Osteocyte (in vitro differentiated cells): ENCODE measurements at places on chromosomes 2 and 18. TPM values are rescaled to one million over a fixed set of nuclear protein-coding genes. Genes with fewer than 3 reads are reported as not detected.

GRCh38 chr2:116510117-116510671, 1304.3 kb upstream of the DDX18 start:
- no peaks in the 10 kb centered on the region for H3K36me3 ChIP-seq
- no peak overlapping the region for H3K27ac ChIP-seq
- no peak overlapping the region for H3K4me3 ChIP-seq
- no peak for DNase-seq
- H3K4me1 ChIP-seq = no peaks in the 10 kb centered on the region
- no peaks in the 10 kb centered on the region for H3K27me3 ChIP-seq

DNA sequence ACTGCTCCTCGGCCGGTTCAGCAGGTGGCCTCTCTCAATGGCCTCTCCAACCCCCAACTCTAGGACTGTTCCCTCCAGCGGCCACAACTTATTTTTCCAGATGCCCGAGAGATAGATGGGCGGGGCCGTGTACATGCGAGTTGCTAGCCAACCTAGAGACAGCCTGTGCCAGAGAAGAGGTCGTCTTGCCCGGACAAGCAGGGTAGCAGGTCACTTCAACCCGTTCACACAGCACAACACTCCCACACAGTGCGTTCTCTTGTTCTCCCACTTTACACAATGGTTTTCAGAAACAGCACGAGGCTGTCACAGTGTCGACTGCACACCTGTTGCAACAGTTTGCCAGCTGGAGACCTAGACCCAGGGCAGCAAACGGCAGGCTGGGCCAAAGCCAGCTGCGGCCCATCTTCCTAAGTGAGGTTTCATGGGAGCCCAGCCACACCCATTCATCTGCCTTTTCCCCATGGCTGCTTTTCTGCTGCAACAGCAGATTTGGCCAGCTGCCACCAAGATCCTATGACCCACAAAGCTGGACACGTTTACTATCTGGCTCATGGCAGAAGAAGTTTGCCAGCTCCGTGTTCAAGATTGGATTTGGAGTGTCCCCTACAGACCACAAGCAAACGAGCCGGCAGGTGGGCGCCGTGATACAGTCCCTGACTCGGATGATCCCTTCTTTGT, 7.3 kb upstream of the PRLH start:
- no peak overlapping the region for H3K4me3 ChIP-seq
- peaks cover 11% of the 10 kb centered on the region for H3K4me1 ChIP-seq
- no peak for DNase-seq
- no peak overlapping the region for H3K27ac ChIP-seq
- H3K27me3 ChIP-seq = peaks cover 13% of the 10 kb centered on the region

DNA sequence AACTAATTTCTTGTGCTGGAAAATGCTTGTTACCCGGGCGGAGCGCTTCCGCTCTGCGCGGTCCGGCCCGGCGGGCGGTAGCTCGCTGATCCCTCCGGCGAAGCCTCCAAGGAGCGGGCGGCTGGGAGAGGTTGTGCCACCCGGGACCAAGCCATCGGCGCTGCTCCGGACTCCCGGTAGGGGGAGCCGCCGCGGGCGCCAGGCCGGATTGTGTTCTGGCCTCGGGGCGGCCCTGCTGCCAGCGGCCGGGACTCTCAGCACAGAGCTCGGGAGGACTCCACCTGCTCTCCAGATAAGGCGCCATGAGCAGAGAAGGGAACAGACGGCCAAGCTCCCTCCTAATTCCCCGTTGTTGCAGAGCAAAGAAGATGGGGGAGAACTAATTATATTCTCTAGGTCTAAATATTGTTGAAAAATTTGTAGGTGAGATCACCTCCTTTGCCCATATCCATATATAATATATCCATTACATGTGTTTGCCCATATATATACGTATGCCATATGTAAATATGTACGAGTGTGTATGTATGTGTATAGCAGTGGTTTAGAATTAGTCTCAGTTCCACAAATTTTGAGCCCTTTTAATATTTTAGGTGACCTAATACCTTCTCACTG, 13.8 kb upstream of the SATB2 start:
- peak; percentile 89 for DNase-seq
- peaks cover 94% of the 10 kb centered on the region for H3K27me3 ChIP-seq
- no peak overlapping the region for H3K27ac ChIP-seq
- peak overlapping the region; percentile 51 for H3K4me3 ChIP-seq

DNA sequence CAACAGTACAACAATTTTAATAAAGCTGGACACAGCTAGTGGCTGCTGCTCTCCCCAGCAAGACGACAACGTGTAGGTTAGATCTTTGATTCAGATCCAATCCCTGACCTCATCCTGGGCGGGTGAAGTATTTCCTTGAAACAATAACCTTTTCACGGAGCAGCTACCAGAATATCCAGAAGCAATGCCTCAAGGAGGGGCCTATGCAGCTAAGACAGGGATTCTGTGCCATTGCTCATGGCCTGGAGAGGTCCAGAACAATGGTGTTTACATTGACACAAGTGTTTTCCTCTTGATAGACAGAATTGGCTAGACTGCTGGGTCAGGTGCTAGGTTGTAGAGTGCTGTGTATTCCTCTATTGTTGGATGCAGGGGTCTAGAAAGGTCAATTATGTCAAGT, 520.1 kb downstream of the BCL11A start:
- no peaks in the 10 kb centered on the region for H3K4me1 ChIP-seq
- no peak for DNase-seq
- no peaks in the 10 kb centered on the region for H3K36me3 ChIP-seq
- H3K4me3 ChIP-seq = no peak overlapping the region
- H3K27me3 ChIP-seq = no peaks in the 10 kb centered on the region
- no peak overlapping the region for H3K27ac ChIP-seq

DNA sequence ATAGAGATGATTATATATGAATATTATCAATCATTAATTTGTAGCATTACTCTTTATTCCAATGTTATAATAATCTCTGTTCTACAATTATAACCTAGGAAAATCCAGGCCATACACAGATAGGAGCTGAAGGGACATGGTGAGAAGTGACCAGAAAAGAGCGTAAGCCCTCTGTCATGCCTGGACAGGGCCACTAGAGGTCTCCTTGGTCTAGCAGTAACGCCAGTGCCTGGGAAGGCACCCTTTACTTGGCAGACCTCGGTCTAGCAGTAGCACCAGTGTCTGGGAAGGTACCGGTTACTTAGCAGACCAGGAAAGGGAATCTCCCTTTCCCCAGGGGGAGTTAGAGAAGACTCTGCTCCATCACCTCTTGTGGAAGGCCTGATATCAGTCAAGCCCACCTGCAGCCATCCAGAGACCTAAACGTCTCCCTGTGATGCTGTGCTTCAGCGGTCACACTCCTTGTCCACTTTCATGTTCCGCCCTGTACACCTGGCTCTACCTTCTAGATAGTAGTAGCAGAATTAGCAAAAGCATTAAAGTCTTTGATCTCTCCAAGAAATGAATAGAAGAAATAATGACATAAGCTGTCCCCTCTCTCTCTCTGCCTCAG, 447.5 kb upstream of the FSIP2 start:
- no peak overlapping the region for H3K27ac ChIP-seq
- H3K36me3 ChIP-seq = no peaks in the 10 kb centered on the region
- no peak for DNase-seq
- no peak overlapping the region for H3K4me3 ChIP-seq
- H3K4me1 ChIP-seq = no peaks in the 10 kb centered on the region
- peaks cover 27% of the 10 kb centered on the region for H3K27me3 ChIP-seq

DNA sequence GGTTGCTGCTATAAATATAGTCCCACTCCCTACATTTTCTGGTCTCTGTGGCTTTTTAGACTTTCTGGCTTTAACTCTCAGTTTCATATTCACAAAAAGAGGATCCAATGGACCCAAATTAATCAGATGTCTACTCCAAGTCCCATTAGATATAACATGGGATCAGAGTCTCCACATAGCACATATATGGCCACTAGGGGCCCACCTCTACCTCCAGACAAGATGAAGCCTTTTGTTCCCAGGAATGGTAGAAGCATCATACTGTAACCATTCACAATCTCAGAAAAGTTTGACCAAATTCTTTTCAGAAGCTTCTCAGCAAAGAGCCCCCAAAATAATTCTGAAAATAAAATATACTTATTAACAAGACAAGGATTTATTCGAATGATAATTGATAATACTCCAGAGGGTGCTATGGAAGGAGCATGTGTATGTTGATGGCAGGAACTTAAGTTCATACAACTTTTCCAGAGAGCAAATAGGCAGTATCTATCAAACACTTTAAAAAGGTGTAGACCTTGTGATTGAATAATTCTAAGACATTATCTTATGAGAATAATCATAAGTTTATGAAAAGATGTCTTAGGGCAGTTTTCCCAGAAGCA, 382.3 kb upstream of the CRIM1 start:
- no peak overlapping the region for H3K27ac ChIP-seq
- no peaks in the 10 kb centered on the region for H3K36me3 ChIP-seq
- H3K27me3 ChIP-seq = peaks cover 24% of the 10 kb centered on the region

DNA sequence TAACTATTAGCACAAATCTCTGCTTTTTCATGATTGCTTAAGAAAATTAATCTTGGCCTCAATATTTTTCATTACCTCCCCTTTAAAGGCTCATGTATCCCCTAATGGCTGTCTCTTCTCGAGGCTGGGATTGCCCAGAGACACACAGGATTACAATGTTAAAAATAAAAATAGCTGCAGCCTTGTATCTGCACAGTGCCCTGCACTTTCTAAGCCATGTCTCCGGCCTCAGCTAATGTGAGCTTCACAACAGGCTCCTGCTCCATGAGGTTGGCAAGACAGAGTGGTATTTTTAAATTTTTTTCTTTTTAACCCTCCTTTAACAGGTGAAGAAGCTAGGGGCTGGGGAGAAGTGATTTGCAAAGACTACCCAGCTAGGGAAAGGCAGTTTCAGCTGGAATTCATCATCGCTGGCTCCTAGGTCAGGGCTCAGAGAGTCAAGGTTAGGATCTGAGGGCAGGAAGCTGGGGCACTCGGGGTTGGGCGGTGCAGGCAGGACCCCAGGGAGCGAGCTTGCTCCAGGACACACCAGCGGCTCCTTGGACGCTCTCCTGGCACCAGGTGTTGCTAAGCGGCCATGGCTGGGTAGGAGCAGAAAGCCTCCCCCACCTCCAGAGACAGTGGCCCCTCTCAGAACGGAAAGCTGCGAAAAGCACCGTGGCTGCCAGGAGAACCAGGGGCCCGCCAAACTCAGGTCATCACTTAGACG, 135.6 kb downstream of the SMAD2 start:
- H3K27ac ChIP-seq = no peak overlapping the region
- peaks cover 29% of the 10 kb centered on the region for H3K27me3 ChIP-seq
- no peak overlapping the region for H3K4me3 ChIP-seq
- DNase-seq = peak; percentile 81
- H3K36me3 ChIP-seq = no peaks in the 10 kb centered on the region
- H3K4me1 ChIP-seq = peaks cover 12% of the 10 kb centered on the region

DNA sequence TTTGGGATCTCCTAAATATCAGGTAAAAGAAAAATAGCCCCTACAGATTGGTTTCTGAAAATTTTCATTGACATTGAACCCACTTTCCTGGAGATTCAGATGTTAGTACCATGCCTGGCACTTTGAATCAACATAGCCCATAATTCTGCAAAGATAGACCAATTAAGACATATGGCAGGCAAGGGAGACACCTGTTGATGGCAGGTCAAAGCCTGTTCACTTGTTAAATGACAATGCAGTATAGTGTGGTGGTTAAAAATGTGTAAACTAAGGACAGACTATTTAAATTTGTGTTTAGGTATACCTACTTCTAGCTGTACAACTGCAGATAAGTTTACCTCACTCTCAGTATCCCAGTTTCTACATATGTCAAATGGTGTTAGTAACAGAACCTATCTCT, 178.1 kb upstream of the MMADHC start:
- no peaks in the 10 kb centered on the region for H3K36me3 ChIP-seq
- no peak overlapping the region for H3K4me3 ChIP-seq
- no peak for DNase-seq
- no peak overlapping the region for H3K27ac ChIP-seq

DNA sequence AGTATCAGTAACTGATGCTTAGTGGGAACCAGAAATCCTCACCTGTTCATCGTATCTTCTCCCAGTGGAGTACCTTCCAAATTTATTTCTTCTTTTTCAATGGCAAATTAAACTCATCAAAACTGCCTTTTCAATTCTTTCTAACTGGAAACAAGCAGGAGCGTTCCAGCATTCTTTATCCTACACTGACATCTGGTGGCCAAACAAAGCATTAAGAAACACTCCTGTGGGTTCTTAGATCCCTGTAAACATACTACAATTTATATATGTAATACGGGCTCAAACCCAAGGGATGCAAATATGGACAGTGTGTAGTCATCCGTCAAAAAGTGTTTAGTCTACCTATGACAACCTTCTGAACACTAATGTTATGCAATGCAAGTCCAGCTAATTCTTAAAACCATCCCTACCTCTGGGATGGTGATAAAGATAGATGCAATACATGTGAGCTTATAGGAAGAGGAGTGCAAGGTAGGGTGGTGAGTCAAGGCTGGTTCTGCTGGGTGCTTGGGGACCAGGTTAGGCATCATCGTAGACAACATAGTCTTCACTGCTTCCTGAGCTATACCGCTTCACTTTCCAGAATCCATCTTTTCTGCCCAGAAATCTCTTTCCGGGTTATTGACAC, 375.0 kb downstream of the CTNNA2 start:
- H3K4me3 ChIP-seq = no peak overlapping the region
- peaks cover 17% of the 10 kb centered on the region for H3K27me3 ChIP-seq
- H3K4me1 ChIP-seq = no peaks in the 10 kb centered on the region
- no peak overlapping the region for H3K27ac ChIP-seq
- no peaks in the 10 kb centered on the region for H3K36me3 ChIP-seq

- DNase-seq = no peak
- peak overlapping the region; percentile 42 for H3K27ac ChIP-seq
- H3K4me3 ChIP-seq = no peak overlapping the region
- no peaks in the 10 kb centered on the region for H3K36me3 ChIP-seq
- H3K4me1 ChIP-seq = peaks cover 27% of the 10 kb centered on the region
- no peaks in the 10 kb centered on the region for H3K27me3 ChIP-seq
Measured at GRCh38 chr2:196075196-196075595, 6.6 kb upstream of the DNAH7 start.

GRCh38 chr2:46471697-46472096, 7.7 kb upstream of the TMEM247 start:
- peaks cover 40% of the 10 kb centered on the region for H3K27me3 ChIP-seq
- H3K4me3 ChIP-seq = no peak overlapping the region
- DNase-seq = no peak
- no peak overlapping the region for H3K27ac ChIP-seq

DNA sequence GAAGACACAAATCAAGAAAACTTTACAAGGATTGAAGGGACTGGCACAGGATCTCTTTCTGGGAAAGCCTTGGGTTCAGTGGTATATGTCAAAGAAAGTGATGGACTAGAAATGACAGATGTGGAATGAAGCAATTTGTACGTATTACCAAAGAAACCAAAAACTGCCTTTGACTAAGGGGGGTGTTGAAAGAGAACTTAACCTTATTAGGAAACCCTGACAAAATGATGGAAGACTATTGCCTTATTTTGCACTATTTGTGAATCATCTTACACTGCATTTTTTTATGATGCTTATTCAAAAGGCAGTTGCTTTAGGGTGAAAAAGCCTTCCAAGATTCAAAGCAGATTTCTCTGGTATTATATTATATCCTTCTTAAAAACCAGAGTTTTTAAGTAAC, 4.0 kb downstream of the TSGA10 start:
- no peaks in the 10 kb centered on the region for H3K36me3 ChIP-seq
- H3K27me3 ChIP-seq = no peaks in the 10 kb centered on the region
- H3K4me1 ChIP-seq = peaks cover 16% of the 10 kb centered on the region
- H3K4me3 ChIP-seq = no peak overlapping the region

The IL36B gene
- not detected in 2 replicates for total RNA-seq

The CCDC150 gene
- total RNA-seq = 6.1 and 7.1 TPM in 2 replicates

The GCG gene
- 0.57 TPM in 1 of 2 replicates, not detected in the other for total RNA-seq

The PAPOLG gene
- total RNA-seq = 15.1 and 17.1 TPM in 2 replicates

The MERTK gene
- 1.2 and 1.5 TPM in 2 replicates for total RNA-seq

The DYNAP gene
- total RNA-seq = not detected in 2 replicates

The EFR3B gene
- total RNA-seq = 1.0 and 1.3 TPM in 2 replicates
